Activated naive CD8-positive, alpha-beta T cell treated with anti-CD3 and anti-CD28 coated beads, Interleukin-2, amount 50 U/mL, for 24 hours (primary cell): ENCODE measurements at places on chromosomes 1 and 21.

- DNase-seq: no peak
These were observed 53.0 kb downstream of the LRRC71 start for GRCh38 chr1:156973417-156973816.

- DNase-seq: no peak
These were observed 69.6 kb upstream of the KCNK1 start for GRCh38 chr1:233544304-233544703.

- no peak for DNase-seq
These were observed 832.0 kb upstream of the PRMT6 start for GRCh38 chr1:106224426-106224825.

DNA sequence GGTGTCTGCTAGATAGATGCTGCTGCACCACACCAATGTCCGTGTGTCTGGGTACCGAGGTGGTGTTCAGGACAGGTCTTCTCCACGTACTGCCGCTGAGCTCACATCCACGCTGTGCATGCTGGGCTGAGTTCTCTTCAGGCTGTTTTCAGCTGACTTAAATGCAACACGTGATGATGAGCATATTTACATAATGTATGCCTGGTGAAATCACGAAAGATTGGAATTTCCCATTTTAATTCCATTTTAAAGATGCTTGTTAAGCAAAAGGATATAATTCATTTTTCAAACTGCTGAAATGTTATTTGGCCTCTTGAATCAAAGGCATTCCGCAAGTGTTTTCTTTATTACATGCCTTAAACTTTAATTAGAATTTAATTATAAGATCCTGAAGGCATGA, 107.9 kb downstream of the FGGY start:
- DNase-seq: no peak

GRCh38 chr1:219220945-219221344, 47.3 kb downstream of the LYPLAL1 start:
- DNase-seq: no peak

DNA sequence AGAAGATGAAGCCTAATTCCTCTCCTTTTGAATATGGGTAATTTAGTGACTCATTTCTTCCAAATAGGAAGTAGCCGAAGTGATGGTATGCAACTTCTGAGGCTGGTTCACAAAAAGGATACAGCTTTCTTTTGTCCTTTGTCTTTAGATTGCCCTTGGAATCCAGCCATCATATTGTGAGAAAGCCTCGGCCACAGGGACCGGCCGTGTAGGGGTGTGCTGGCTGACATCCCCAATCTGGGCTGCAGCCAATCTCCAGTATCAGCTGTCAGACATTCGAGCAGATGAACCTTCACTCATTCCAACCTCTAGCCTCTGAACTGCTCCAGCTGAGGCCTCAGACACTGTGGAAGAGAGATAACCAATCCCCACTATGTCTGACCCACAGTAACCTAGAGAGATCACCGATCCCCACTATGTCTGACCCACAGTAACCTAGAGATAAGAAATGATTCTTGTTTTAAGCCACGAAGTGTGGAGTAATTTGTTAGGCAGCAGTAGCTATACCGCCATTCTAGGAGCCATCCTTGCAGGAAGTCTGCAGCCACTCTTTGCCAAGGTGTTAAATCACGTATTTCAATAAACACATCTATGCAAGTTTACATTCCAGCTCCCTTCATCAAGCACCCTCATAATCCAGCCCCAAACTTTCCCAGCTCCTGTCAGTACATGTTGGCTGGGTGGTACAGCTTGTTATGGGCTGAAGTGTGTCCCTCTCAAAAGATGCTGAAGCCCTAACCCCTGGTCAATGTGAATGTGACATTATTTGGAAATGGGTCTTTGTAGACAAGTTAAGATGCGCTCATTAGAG, 2.9 kb upstream of the DIP2A start:
- no peak for DNase-seq

DNA sequence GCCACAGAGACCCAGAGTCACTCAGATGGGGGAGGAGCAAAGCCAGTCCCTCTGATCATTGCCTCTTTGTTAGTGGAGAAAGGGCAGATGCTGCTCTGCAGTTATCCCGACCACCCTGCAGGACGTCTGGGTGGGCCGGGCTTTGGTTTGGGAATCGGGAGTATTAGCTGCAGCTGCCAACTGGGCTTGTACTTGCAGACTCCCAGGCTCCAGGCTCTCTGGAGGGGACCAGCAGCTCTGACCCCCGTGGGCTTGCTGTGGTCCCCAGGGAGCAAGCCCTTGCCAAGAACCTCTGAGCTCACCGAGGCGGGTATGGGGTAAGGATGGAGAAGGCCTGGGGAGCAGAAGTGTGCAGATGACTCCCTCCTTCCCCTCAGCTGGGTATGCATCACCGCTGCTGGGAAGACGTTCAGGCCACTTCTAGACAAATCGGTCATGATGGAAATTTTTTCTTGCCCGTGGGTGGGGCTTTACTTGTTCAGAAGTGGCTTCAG, 21.6 kb downstream of the MAPKAPK2 start:
- DNase-seq: peak; percentile 73

- no peak for DNase-seq
These were observed 34.9 kb upstream of the ZC3H12A start for GRCh38 chr1:37439349-37439995.
